ENCODE measurements at places on chromosomes 2 and 18.
A peak's percentile ranks its signal among the peaks of the same experiment; 100 is the strongest.

DNA sequence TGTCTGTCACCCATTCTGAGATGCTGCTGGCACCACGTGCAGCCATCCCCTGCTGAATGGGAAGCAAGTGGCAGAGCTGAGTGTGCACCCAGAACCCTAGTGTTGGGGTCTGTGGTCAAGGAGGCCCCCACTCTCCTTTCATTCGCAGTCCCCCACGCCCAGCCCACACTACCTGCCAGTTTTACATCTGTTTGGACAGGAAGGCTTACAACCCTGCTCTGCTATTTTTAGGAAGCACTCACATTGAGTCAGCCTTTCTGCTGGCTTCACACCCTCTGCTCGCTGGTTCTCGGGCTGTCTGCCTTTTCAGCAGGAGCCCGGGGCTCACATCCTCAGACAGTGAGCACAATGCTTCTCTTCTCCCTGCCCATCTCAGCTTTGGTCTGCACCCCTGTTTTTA lies 10.7 kb upstream of the ADCY3 start:
- no peak for DNase-seq

DNA sequence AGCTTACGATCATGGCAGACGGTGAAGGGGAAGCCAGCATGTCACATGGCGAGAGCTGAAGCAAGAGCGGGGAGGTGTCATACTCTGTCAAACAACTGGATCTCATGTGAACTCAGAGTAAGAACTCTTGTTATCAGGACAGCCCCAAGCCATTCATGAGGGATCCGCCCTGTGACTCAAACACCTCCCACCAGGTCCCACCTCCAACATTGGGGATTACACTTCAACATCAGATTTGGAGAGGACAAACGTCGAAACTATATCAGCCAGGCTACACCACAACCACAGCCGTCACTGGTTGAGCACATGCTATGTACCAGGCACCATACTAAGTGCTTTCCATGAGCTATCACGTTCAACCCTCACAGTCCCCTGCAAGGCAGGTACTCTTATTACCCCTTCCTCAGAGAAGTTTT lies 293.8 kb downstream of the PRKCE start:
- no peak for DNase-seq

DNA sequence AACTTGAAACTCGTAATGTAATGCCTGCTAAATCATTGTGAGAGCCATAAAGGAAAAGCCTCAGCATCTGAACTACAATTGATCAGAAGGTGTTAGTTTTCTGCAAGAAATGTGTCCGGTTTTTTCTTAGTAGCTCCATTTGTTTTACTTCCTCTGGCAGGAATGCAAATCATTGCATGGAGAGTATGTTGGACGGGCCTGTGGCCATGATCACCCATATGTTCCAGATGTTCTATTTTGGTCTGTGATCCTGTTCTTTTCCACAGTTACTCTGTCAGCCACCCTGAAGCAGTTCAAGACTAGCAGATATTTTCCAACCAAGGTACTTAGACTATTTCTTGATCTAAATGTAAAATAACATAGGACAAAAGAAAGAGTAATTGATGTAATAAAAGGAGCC lies 126.6 kb downstream of the DPP4 start:
- no peak for DNase-seq

DNA sequence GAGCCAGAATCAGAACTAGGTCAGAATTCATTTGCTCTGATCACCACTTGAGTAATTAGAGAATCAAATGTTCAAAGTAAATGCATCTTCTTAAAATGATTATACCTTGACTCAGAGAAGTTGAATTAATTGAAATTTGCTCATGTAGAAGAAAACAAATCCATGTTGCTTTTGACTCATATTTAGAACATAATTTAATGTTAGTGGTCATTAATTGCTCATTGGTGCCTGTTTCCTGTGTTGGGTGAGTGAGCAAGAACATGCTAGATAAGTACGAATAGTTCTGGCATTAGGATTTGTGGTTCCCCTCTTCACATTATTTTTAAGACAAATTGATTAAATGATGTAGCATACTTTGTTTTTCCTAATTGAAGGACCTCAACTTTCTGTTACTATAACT lies 19.0 kb downstream of the ACVR2A start:
- DNase-seq, result no peak

- DNase-seq, result no peak
Observed at GRCh38 chr2:39780825-39781600, 2.0 kb upstream of the THUMPD2 start.

DNA sequence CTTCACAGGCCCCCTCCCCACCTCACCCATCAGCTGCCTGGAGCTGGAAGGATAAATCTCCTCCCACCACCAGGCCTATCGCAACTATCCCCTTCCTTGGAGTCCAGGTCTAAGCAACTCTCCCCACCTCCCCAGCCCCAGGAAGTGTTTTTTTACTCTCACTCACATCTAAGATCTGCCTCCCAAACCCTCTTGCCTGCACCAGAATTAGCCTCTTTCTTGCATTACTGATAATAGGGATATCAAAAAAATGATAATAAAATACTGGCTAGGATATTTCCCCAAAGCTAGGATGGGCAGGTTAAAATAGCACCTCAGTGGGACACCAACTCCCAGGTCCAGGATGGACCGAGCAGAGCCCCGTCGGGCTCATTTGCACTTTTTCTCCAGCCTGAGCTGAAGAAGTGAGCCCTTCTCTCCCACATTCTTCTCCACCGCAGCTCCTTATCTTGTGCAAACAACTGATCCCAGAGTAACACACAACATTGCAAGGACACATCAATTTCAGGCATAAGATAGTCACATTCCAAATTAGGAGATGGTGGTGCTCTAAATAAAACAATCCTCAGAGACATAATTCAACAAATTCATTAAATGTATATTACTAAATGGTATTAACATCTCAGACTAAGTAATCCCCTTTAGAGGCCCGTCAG lies 17.7 kb upstream of the CIB4 start:
- DNase-seq, result no peak

GRCh38 chr2:49113046-49113445 lies 41.3 kb downstream of the FSHR start:
- no peak for DNase-seq

DNA sequence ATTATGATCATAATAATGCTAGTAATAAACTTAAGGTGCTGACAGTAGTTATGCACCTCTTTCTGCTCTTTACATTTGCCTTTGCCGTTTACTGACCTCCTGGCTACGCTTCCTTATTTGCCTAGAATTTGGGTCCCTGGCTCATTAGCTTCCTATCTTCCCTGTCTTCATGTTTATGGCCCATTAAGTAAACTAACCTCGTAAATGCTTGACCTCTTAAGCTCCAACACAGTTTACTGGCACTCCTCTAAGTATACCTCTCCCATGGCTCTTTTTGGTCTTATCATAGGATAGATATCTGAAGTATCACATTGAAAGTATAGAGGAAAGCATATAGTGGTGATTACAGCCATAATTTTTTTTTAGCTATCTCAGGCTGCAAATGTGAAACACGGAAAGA lies 657.3 kb upstream of the SLC39A10 start:
- DNase-seq, result no peak

DNA sequence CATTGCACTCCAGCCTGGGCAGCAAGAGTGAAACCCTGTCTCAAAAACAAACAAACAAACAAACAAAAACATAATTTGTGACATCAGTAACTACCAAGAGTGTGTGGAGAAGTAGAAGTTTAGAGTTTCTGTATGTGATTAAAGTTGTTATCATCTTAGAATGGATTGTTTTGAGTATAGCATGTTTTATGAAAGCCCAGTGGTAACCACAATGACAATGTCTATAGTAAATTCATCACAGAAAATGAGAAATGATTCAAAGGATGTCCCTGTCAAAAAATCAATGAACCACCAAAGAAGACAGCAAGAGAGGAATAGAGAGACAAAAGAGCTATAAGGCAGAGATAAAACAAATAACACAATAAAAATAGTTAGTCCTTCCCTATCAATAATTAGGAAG lies 1299.2 kb downstream of the CNTNAP5 start:
- no peak for DNase-seq

DNA sequence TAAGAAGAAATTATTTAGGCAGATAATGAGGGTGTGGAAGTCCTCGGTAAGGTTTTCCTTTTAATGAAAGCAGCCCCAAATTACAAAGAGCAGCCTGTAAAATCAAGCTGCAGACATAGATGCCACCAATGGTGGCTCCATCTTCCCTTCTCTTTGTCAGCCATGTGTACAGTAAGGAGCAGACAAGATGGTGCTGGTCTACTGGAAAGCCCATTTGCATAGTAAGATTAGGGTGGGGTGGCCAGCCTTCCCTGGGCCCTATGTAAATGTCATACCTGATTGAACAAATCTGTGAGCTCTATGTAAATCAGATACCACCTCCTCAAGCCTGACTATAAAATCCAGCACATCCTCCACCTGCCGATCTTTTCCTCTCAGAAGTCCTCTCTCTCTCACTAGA lies 154.4 kb upstream of the SERTAD2 start:
- DNase-seq, result no peak

GRCh38 chr18:45232061-45232460 lies 383.2 kb upstream of the SLC14A2 start:
- no peak for DNase-seq

GRCh38 chr2:71358931-71359671 lies 27.5 kb downstream of the ZNF638 start:
- peak; percentile 22 for DNase-seq

DNA sequence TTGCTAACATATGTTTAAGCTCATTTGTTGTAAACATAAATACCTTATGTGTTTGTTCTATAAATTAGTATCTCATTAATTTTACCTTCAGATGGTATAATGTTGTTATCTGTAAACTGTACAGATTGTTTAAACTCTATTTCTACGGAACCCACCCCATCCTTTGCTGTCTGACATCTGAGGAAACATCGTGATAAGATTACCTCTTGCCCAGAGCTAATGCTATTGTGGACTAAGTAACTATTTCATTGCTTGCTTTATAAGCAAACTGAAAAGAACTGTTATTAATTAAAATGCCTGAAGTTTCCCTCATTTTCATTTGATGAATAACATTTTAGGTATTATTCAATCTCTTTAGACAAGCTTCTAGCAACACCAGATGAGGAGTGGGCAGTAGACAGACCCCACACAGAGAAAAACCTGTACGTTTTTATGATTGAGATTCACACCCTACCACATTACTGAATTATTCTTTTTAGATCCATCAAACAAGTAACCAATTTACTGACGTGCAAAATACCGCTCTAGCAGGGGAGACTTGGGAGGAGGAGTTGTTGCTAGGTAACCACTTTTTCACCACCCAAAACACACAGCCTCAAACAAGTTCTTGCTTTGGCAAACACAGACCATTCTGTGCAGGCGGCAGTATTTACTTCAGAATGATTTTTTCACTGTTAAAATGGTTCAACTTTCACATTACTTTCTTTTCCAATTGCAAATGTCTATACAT lies 1.9 kb upstream of the SYT4 start:
- no peak for DNase-seq

DNA sequence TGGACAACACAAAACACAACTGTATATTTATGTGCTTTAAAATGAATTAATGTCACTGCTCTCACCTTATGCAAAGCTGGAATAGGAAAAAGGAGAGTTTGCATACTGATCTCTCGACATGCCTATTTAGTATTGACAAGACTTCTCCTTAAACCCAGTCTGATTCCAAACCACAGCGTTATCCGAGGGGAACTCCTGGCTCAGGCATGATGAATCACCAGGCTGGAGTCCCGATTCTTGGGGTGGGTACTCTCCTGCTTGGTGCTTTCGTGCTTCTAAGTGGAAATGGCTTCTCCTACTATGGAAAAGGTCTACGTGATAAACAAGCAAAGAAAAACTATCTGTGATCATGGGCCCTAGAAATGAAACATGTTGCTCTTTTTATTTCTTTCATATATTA lies 88.9 kb upstream of the SLC35G4 start:
- no peak for DNase-seq
